ENCODE measurements at places on chromosomes 4 and X.
A peak's percentile ranks its signal among the peaks of the same experiment; 100 is the strongest.

DNA sequence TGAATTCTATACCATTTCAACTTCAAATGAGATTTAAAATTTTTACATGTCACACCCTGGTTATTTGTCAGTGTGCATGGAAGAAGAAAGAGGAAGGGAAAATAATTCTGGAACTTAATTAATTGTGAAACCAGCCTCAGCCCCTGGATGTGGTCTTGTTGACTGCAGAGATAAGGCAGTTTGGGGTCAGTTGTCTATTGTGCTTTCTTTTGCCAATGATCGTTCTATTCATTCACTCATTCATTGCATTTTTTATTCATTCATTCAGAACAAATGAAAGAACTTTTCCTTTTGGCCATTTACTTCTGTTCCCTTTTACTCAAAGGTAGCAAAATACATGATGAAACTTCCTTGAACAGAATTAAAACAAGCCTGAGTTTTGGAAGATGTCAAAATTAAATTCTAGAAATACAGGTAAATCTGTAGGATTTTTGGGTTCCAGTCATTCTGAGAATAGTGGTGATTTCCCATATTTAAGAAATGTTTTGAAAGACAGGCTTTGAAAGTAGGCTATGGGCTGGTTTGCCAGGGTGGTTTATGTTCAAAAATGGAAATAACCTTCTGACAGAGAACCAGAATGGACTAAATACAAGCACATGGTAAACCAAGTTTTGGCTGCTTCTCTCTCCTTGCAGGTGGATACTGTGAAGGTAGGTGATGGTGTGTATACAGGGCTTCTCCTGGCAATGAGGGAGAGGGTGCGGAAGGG, 35.7 kb downstream of the PARM1 start:
- DNase-seq = no peak

- no peak for DNase-seq
These were observed 121.0 kb upstream of the TEX13D start for GRCh38 chrX:124211312-124211942.

- no peak for DNase-seq
These were observed 1534.8 kb downstream of the ARAP2 start for GRCh38 chr4:34709564-34709963.

GRCh38 chrX:107429090-107429489, 20.4 kb upstream of the FRMPD3 start:
- no peak for DNase-seq

DNA sequence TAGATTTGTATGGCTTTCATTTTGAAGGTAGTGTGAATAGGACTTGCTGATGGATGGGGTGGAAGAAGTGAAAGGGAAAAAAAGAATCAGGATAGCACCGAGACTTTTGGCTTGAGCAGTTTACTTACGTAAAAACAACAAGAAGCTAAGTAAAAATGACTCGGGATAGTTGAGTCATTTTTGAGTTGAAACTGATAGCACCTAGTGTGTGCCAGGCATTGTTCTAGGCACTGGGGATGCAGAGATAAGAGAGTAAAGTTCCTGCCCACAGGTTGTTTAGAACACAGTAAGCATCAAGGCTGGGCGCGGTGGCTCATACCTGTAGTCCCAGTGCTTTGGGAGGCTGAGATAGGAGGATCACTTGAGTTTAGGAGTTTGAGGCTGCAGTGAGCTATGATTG, 34.7 kb downstream of the ADD1 start:
- no peak for DNase-seq

DNA sequence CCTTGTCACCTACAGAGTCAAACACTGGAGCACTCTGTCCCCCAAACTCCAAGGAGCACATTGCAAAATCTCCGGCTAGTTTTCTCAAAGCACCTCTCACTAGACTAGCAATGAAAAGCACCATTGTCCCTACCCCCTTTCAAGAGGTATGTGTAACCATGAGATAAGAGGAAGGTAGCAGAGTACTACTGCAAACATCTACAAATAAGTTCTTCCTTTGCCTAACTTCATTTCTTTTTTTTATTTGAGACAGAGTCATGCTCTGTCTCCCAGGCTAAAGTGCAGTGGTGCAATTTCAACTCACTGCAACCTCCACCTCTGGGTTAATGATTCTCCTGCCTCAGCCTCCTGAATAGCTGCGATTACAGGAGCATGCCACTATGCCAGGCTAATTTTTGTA, 17.7 kb downstream of the PPP4R3C start:
- DNase-seq = no peak

- no peak for DNase-seq
These were observed 23.6 kb downstream of the ADH4 start for GRCh38 chr4:99120501-99120900.

DNA sequence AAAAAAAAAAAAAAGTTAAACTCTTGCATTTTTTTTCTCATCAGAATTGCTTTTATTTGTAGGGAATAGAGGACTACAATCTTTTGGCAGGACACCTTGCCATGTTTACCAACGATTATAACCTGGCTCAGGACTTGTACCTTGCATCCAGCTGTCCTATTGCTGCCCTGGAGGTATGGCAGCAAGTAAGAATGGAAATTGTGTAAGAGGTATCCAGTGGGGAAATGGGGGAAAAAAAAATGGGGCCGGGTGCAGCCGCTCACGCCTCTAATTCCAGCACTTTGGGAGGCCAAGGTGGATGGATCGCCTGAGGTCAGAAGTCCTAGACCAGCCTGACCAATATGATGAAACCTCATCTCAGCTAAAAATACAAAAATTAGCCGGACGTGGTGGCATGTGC, 49.8 kb downstream of the WDR19 start:
- DNase-seq = no peak

- DNase-seq = no peak
These were observed 36.6 kb upstream of the UGT2A1 start for GRCh38 chr4:69689599-69689998.

DNA sequence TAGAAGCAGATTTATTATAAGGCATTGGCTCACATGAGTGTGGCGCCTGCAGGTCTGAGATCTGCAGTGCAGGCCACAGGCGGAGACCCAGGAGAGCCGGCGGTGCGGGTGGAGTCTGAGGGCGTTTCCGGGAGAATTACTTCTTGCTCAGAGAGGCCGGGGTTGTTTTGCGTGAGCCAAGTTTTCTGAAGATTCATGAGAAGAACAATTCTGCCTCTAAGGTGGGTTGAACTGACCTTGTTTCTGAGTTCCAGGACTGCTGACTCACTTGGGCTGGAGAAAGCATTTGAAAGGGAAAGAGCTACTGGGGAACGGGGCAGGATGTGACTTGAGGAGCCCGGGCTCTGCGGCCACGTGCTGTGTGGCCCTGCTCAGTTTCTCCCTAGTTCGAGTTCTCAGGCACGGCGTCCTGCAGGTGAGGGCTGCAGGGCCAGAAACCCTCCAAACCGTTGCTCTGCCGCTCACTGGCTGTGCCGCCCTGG, 36.7 kb upstream of the SORCS2 start:
- no peak for DNase-seq

- no peak for DNase-seq
These were observed 56.4 kb downstream of the IRF2 start for GRCh38 chr4:184417802-184418511.

GRCh38 chr4:110062166-110062565, 136.2 kb downstream of the ELOVL6 start:
- DNase-seq = no peak

- no peak for DNase-seq
These were observed 76.4 kb upstream of the MBNL3 start for GRCh38 chrX:132565273-132565672.

DNA sequence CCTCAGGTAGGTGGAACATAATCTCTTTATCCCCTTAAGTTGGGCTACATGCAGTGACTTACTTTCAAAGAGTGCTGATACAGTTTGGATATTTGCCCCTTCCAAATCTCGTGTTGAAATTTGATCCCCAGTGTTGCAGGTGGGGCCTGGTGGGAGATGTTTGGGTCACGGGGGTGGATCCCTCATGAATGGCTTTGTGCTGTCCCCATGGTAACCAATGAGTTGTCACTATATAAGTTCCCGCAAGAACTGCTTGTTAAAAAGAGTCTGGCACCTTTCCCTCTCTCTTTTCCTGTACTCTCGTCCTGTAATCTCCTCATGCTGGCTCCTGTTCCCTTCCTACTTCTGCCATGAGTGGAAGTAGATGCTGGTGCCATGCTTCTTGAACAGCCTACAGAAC, 71.3 kb downstream of the GLRA3 start:
- DNase-seq = no peak

GRCh38 chr4:152258804-152259708, 276.8 kb downstream of the FBXW7 start:
- DNase-seq = no peak

- no peak for DNase-seq
These were observed 429.3 kb downstream of the AFF2 start for GRCh38 chrX:148929686-148930085.

GRCh38 chrX:64456828-64457227, 61.6 kb upstream of the MTMR8 start:
- no peak for DNase-seq

DNA sequence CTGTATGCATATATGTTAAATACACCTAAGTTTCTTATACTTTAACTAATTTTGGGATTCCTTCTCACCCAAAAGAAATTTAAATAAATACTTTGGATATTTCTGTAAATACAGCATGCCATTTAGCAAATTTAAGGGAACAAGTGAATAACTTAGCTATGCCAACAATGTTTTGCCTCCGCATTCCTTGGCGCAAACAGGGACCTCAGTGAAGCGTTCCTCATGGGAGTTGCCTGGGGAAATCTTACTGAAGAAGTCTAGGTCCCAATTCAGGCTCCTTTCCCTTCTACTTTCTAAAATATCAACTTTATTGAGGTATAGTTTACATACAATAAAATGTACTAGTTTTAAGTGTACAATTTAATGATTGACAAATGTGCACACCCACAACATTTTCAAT, 25.0 kb downstream of the COL4A5 start:
- DNase-seq = no peak

DNA sequence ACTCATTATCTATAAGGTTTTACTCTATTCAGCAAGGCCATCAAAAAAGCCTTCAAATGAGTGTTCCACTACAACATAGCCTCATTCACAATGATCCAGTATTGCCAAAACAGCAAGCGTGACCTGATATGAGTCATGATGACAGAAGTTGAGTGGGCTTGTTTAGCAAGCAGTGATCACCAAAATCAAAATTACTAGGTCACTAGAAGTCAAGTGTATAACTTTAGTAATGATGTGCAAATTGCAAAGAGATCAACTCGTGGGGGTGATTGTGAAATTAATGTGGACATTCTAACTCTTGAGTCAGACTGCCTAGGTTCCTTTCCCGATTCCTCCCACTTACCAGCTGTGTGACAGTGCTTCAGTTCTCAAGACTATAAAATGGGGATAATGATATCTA, 124.5 kb downstream of the CHM start:
- DNase-seq = no peak

DNA sequence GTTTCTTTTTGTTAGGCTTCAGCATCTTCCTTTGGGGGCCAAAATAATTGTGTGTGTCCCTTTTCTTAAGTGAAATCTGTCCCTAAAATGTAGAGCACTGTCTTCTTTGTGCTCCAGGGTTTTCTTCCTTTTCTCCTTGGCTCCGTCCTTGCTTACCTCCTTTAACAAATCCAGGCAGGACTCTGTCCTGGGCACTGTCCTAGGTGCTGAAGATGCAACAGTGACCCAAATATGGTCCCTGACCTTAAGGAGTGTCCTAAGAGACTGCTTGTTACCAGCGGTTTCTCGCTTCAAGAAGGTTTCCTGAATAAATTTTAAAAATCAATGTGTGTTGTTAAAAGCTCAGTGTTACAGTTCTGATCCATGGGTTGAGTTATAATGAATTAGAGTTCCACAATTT, 471.8 kb downstream of the KCNIP4 start:
- DNase-seq = no peak

DNA sequence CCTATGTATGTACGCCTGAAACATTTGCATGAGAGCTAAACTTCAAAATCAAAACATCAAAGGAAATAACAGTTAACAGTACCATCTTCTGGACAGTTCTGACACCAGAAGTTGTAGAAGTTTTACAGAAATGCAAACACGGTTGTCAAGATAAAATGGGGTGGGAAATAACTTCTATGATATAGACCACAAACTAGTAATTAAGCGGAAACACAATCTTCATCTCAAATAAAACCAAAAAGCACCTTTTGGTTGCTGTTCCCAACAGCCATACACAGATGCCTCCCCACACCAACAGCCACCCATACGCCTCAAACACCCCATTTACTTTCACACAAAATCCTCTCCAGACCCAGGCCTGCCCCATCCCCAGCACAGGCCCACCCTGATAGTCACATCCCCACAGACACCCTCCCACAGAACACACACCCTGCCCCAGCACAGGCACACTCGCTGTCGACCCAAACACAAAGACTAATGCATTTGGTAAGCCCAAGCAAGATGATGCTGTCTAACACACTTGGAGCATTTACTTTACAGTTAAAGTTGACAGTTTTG, 64.3 kb downstream of the TAPT1 start:
- no peak for DNase-seq

GRCh38 chr4:144562019-144562705, 83.8 kb upstream of the HHIP start:
- DNase-seq = no peak

DNA sequence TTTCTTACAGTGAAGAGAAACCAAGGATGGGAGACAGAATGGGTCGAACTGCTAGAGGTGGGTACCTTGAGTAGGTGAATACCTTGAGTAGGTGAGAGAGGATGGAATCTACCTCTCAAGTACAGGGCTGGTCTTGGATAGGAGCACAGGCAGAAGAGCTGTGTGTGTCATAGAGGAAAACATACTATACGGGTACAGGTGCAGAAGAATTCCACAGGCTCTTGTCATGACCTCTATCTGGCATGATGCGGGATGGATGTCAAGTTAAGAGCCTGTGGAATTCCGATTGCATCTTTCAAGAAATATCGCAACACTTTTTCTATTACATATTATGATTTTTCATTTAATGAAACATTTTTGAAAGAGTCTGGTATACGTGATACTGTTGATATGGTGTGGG, 18.0 kb upstream of the OCIAD1 start:
- no peak for DNase-seq

DNA sequence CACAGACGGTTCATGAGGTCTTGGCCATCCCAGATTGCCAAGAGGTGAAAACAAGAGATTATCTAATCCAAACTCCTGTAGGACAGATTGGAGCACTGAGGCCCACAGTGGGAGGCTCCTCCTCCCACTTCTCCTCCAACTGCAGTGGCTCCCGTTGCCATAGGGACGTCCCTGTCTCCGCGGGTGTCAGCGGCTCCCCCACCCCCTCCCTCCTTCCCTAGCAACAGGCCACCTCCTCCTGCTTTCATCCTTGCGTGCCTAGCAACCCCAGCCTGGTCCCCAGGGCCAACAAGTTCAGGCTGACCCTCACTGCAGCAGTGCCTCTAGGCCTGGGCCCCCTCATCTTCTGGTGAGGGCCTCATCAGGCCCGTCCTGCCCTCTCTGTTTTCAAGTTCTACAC, 6.8 kb upstream of the IQSEC2 start:
- DNase-seq = no peak

- no peak for DNase-seq
These were observed 47.5 kb upstream of the SPANXN4 start for GRCh38 chrX:142978130-142978684.

DNA sequence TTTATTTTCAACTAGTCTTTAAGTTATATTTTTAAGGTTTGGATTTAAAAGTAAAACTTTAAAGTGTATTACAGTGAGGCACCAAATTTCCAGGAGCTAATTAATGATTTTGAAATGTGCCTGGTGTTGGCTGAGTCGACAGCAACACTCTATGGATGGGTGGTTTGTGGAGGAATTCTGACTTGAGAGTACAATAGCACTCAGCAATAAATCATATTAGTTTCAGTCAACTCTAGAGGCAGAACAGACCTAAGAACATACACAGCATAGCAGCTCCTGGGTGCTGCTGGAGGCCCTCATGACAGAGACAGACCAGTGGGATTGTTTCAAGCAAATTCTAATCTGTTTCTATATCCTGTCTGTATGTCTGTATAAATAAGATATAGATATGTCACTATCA, 673.4 kb downstream of the TRIML1 start:
- no peak for DNase-seq

GRCh38 chr4:180664766-180665368, 1578.3 kb upstream of the TENM3 start:
- DNase-seq = peak; percentile 2
